ENCODE measurements at places on chromosomes 3 and 15.

GRCh38 chr3:45946875-45947274 is 3.6 kb downstream of the CXCR6 start:
- DNase-seq: no peak

GRCh38 chr3:81799403-81799802 is 38.0 kb upstream of the GBE1 start:
- no peak for DNase-seq

DNA sequence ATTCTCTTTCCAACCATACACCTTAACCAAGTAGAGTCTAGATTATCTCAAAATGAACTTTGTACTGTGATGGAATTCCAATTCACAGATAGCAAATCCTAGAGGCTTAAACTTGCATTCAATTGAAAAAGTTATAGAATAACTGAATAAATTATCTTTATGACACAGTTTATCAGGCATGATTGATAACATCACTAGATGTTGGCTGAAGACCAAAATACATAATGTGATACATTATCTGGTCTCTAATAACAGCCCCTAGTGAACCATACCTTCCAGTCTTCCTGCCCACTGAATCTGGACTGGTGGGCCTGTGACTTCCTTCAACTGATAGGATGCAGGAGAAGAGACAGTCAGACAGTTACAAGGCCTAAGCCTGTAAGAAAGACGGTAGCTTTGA is 165.2 kb upstream of the CMC1 start:
- no peak for DNase-seq

DNA sequence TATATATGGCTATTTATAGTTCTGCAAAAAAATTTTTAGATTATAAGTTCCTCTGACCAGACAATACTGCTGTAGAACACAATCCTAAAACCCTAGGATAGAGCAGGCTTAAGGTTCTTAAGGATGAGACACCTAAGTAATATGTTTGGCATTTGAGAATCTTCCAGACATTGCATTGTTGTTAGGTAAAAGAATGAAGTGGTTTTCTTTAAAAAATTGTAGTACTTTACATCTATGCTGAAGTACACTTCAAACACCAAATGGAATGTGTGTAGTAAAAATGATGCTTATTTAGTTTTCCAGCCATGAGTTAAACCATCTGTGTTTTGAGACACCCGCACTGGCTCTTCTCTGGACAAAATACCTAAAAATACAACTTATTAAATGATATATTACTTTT is 857.7 kb downstream of the OTOL1 start:
- DNase-seq: no peak

GRCh38 chr3:139937674-139938279 is 2.8 kb downstream of the CLSTN2 start:
- DNase-seq: no peak

- DNase-seq: no peak
These were observed 461.7 kb downstream of the NR2F2 start for GRCh38 chr15:96792216-96792615.

- no peak for DNase-seq
These were observed 92.0 kb upstream of the VGLL3 start for GRCh38 chr3:87082796-87083440.

DNA sequence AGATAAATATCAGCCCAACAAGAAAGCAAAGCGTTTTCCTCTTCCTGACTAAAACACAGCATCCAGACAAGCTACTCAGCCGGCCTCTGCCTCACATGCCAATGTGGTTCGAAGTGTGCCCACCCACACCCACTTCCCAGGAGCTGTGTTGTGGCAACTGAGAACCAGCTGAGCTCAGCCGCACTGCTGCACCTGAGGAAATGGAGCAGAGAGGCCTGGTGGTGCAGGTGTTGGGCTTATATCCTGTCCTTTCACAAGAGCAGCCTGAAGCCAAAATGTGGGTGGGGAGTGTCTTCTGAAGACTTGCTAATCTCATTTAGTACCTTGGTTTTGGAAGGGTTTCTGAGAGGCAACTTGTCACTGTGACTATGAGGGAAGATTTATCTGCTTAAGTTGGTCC is 23.0 kb upstream of the RETNLB start:
- no peak for DNase-seq

DNA sequence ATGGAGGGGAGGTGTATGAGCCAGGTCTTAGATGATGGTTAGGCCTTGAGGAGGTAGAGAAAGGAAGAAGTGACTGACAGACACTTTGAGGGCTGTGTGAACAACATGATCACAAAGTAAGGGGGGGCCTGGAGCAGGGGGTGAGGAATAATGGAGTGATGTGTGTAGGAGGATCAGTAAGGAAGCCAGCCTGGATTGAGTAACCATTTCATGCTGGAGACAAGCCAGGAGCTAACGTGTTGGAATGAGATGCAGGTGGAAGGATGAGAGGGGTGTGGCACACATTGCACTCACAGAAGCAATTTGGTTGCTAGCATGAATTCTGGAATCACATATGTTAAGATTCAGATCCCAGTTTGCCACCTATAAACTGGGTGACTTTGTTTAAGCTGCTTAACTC is 65.5 kb downstream of the BBX start:
- no peak for DNase-seq

DNA sequence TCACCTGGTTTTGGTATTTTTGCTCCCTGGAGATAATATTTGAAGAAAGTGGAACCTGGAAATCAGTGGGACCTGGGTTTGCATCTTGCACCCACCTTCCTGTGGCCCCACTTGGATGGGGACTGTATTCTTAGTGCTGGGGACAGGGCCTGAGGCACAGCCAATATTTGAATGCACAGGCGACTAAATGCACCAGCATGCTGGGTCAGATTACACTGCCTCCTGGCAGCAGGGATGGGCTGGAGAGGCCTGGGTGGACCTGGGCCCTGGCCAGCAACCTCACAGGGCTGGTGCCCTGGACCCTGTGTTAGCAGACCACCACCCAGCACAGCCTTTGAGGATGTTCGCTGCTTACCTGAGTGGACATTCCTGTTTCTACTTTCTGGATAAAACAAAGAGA is 10.5 kb downstream of the ITIH4 start:
- no peak for DNase-seq

DNA sequence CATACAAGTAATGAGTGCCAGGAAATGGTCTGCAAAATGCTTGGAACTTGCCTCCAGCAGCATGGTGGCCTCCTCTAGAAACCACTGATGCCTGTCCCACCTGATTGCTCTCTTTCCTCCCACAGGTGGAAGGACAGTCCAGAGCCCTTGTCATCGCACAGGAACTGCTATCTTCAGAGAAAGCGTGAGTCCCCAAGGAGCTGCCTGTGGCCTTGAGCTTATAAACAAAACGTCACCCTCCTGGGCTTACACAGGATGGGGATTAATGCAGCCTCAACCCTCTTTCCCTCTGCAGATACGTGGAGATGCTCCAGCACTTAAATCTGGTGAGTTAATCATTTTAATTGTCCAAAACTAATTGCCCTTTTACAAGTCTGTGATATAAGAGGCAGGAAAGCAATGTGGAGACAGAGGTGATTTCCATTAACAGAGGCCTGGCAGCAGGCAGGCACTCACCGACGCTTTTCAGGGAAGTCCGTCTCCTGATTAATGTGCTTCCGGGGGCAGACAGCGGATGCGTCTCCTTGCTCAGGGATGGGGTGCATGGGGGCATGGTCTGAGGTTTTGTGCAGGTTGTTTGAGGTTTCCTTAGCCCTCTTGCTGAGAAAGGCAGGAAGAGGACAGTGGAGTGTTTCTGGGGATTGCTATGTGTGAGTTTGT is 61.8 kb downstream of the FGD5 start:
- DNase-seq: no peak

GRCh38 chr3:23489300-23490158 is 286.4 kb downstream of the UBE2E2 start:
- no peak for DNase-seq

DNA sequence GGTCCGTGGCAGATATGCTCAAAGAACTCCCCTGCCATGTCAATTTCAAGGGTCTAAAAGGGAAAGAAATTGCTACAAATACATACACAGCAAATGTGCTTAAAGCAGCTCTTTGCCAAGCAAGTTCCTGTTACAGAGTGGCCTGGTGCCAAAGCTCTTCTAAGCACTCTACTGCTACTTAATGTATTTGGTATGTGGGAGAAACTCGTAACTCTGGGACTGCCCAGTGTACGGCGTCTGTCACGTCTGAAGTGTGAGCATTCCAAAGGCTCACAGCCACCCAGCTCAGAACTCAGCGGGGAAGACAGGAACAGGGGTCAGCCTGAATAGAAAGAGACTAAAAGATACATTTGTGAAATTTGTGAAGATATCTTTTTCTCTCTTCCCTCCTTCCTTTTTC is 54.6 kb downstream of the RBMS3 start:
- DNase-seq: no peak

GRCh38 chr15:61834076-61834697 is 226.1 kb downstream of the VPS13C start:
- peak; percentile 43 for DNase-seq

DNA sequence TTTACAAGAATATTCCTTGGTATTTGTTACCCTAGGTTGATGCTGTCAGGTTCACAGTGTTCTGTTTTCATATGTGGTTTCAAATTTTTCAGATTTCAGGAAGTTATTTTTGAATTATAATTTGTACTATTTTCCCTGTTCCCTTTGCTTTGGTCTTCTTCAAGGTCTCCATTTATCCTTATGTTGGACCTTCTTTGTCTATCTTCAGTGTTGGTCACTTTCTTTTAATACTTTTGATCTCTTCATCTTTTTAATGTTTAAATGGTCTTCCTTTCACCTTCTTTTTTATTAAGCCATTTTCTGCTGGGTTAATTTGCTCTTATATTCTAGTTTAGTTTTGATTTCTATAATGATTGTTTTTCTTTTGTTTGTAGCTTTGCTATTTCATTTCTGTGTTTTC is 61.3 kb downstream of the KLHL25 start:
- no peak for DNase-seq

DNA sequence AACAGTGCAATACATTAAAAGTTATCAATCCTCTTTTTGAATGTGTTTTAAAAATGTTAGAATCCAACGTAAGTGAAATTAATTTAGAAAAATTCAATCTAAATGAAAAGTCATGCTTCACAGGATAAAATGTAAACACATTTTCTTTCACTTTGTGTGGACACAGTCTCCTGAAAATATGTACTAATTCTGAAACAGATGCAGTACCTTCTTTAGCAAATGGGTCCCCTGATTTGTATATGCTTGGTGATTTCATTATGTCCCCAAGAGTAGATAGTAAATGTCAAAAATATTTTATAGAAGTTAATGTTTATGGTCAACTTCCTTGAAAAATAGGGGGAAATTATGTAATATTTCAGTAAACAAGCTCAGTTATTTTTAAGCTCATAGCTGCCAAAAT is 28.9 kb downstream of the FOXP1 start:
- no peak for DNase-seq

DNA sequence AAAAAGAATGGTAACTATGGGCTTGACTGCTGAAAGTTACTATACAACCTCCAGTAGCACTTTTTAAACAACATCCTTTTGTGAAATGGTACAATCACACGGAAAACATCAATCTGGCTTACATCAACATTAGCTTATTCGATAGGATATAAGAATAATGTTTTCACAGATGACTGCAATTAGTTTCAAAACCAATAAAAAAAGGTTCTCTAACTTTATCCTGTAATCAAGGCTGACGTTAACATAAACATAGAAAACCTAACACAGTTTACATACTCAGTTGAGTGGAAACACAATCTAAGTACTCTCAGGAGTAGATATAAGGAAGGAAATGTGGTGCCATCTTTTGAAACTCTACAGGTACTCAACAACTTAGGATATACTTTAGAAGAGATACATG is 102.2 kb downstream of the DLG1 start:
- DNase-seq: no peak

DNA sequence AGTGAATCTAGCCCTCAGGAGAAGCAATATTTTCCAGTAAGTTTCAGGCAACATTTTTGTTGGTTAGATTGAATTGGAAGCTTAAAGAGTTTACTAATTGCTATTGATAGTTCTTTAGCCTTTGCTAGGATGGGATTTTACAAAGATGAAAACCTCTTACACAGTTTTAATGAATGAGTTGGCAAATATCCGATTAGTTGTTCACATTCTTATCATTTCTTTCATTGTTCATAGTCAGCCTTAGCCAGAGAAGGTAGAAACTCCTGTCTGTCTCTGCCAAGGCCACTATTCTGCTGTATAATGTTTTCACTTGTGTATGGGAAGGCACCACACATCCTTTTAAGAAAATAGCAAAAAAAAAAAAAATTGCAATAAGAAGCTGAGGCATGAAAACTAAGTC is 222.0 kb upstream of the MANF start:
- no peak for DNase-seq

- DNase-seq: no peak
These were observed 43.6 kb downstream of the SEMA5B start for GRCh38 chr3:122984007-122984406.

GRCh38 chr15:82532991-82533481 is 7.2 kb downstream of the RPS17 start:
- no peak for DNase-seq

DNA sequence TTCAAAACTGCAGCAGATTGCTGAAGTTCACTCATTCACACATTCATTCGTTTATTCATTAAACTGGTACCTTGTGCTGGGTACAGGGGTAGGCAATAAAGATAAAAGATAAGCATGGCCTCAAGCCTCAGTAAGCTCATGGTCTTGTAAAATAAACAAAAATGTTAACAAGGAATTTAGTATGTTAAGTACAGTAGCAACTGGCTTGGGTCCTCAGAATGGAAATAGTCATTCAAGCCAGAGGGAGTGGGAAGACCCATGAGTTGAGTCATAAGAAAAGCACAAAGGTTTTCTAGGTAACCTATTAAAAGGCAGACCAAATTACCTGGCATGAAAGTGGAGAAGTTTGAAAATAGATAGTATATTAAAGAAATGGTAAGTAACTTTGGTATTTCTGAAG is 163.3 kb downstream of the CDIN1 start:
- DNase-seq: no peak

DNA sequence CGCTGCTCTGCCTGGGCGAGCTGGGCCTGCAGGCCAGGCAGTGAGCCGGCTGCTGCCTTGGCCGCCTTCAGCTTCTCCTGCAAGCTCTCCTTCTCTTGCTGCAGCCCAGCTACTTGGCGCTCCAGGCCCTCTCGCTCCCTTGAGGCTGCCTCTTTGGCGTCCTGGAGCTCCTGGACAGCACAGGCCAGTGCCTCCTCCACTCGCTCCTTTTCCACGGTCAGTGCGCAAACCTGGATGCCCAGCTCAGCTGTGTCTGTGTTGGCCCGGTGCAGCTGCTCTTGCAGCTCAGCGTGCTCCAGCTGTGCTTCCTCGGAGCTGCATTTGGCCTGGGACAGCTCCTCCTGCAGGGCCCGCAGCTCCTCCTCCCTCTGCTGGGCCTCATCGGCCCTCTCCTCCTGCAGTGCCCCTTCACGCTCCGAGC is 23.1 kb downstream of the CXCR6 start:
- DNase-seq: no peak

DNA sequence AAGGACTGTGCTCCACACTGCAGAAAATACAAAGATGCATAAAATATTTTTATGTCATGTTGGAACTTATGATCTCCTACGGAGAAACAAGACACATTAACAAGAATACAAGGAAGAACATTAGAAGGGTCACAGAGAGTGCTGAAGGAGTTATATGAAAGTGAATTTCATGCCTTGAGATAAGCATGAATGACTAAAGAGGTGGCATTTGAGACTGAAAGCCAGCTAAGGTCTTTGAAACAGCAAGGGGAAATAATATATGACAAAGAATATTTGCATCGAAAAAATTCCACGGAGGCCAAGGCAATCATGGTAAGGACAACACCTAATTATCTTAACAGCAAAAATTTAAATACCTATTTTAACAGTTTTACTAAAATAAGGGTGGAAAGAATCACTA is 12.5 kb downstream of the GSK3B start:
- DNase-seq: no peak

- no peak for DNase-seq
These were observed 7.3 kb downstream of the CALML4 start for GRCh38 chr15:68197661-68198437.

GRCh38 chr15:81523867-81524266 is 149.9 kb upstream of the TMC3 start:
- DNase-seq: no peak

Measured in stimulated activated CD8-positive, alpha-beta memory T cell treated with anti-CD3 and anti-CD28 coated beads, Interleukin-2, amount 100 ng/mL, for 1 hour (primary cell).